ENCODE measurements at places on chromosomes 3 and 15. TPM values are rescaled to one million over a fixed set of nuclear protein-coding genes. Genes with fewer than 3 reads are reported as not detected.

DNA sequence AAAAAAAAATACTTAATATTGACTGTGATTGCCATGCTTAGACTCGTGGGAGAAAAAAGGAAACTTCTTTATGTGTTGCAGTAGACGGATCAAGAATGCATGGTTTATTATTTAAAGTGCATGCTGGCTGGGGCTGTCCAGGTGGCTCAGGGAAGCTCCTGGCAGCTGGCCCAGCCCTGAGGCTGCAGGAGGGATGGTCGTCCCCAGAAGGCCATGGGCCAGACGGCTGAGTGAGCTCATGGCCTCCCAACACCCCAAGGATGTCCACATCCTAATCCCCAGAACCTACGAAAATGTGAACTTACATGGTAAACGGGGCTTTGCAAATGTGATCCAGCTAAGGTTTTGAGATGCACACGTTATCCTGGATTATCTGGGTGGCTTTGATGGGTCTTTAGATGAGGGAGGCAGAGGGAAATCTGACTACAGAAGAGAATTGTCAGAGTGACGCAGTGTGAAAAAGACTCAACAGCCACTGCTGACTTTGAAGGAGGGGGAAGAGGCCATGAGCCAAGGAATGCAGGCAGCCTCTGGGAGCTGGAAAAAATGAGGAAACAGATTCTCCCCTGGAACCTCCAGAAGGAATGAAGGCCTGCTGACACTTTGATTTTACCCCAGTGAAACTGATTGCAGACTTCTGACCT is 29.8 kb downstream of the ADAMTS17 start:
- no peaks in the 10 kb centered on the region for H3K36me3 ChIP-seq
- H3K27ac ChIP-seq, result peak overlapping the region; percentile 38
- no peak overlapping the region for H3K4me3 ChIP-seq
- no peak for DNase-seq
- H3K4me1 ChIP-seq, result peaks cover 39% of the 10 kb centered on the region

DNA sequence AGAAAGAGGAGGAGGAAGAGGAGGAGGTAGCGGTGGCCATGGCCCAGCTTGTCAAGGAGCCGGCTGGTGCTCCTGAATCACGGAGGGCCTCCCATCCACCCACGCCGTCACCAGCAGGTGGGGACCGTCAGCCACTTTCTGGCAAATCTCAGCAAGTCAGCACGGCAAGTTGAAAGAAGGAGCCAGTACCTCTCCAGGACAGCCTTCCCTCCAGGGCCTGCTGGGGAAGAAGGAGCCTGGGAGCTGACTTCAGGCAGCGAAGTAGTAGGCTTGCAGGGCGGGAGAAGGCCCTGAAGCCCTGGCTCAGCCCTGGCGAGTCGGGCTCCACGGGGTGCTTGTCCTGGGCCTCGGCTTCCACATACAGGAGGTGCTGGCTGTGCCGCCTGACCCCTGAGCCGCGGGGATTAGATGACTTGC is 99.2 kb upstream of the TRPM1 start:
- DNase-seq, result peak; percentile 85
- peaks cover 4% of the 10 kb centered on the region for H3K4me1 ChIP-seq
- no peaks in the 10 kb centered on the region for H3K27me3 ChIP-seq
- H3K4me3 ChIP-seq, result no peak overlapping the region

- no peak for DNase-seq
- no peaks in the 10 kb centered on the region for H3K36me3 ChIP-seq
- no peak overlapping the region for H3K4me3 ChIP-seq
- no peaks in the 10 kb centered on the region for H3K4me1 ChIP-seq
Measured at GRCh38 chr3:139396707-139397106, 7.3 kb upstream of the COPB2 start.

The GUCA1C gene
- total RNA-seq, result not detected

The SPINT1 gene
- total RNA-seq, result 3.8 TPM

GRCh38 chr3:72114773-72115172 is 329.8 kb upstream of the PROK2 start:
- no peak overlapping the region for H3K4me3 ChIP-seq
- H3K27me3 ChIP-seq, result no peaks in the 10 kb centered on the region
- DNase-seq, result no peak
- no peaks in the 10 kb centered on the region for H3K36me3 ChIP-seq
- peaks cover 38% of the 10 kb centered on the region for H3K4me1 ChIP-seq

The SLC28A1 gene
- not detected for total RNA-seq

The CASR gene
- under 0.01 TPM for total RNA-seq

The CFAP92 gene
- total RNA-seq, result 0.33 TPM

DNA sequence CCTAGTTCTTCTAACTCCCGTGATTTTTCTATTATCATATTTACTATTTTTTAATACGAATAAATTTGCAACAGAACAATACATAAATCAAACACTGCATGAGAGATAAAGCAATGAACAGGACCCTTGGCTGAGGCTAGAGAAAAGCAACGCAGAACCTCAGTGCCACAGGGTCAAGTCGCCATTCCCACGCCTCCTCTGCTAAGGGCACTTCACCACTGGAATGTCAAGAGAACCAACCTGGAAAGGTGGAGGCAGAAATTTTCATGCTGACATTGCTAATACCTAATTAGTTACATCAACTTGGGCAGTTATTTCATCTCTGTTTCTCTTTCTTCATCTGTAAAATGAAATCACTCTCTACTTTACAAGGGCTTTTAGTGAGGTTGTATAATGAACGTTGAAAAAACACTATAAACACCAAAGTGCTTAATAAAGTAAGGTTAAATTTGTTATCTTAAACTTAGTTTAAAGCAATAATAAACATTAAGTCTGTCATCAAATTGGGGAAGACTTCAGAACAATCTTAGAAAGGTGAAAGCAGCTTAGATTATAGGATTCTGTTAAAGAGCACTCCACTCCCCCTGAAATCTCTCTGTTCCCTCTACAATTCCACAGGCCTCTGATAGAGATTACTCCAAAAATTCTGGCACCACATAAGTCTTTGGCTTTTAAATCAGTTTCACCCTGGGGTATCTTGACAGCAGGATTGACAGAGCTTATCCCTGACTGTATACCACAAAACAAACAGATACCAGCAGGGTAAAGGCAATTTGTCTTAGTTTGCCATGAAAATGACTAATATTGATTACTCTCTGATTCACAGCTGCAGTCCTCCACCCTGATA is 41.9 kb downstream of the PLCH1 start:
- H3K27ac ChIP-seq, result no peak overlapping the region
- no peaks in the 10 kb centered on the region for H3K4me1 ChIP-seq
- H3K27me3 ChIP-seq, result no peaks in the 10 kb centered on the region
- no peaks in the 10 kb centered on the region for H3K36me3 ChIP-seq

DNA sequence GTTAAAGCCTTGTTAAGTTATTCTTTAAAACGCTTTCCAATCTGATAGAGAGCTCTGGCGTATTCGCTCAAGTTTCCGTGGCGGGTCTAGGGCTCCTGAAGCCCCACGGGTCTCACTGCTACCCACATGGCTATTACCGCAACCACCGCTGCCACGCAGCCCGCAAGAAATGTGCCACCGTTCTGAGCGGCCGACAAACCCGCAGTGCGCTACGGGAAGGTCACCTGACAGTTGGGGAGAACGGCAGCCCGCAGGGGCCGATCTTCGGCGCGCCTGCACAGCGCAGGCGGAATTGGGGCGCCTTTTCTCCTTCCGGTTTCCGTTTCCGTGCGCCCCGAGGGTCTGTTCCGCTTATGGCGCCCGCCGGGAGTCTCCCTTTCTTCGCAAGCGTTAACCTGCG is 76.6 kb upstream of the SNRPN start:
- no peaks in the 10 kb centered on the region for H3K27me3 ChIP-seq
- H3K4me1 ChIP-seq, result no peaks in the 10 kb centered on the region
- peak; percentile 62 for DNase-seq
- peak overlapping the region; percentile 47 for H3K27ac ChIP-seq
- peak overlapping the region; percentile 48 for H3K4me3 ChIP-seq

- no peak overlapping the region for H3K4me3 ChIP-seq
- H3K36me3 ChIP-seq, result no peaks in the 10 kb centered on the region
- no peaks in the 10 kb centered on the region for H3K27me3 ChIP-seq
Measured at GRCh38 chr3:135125171-135125801, 330.2 kb downstream of the EPHB1 start.

DNA sequence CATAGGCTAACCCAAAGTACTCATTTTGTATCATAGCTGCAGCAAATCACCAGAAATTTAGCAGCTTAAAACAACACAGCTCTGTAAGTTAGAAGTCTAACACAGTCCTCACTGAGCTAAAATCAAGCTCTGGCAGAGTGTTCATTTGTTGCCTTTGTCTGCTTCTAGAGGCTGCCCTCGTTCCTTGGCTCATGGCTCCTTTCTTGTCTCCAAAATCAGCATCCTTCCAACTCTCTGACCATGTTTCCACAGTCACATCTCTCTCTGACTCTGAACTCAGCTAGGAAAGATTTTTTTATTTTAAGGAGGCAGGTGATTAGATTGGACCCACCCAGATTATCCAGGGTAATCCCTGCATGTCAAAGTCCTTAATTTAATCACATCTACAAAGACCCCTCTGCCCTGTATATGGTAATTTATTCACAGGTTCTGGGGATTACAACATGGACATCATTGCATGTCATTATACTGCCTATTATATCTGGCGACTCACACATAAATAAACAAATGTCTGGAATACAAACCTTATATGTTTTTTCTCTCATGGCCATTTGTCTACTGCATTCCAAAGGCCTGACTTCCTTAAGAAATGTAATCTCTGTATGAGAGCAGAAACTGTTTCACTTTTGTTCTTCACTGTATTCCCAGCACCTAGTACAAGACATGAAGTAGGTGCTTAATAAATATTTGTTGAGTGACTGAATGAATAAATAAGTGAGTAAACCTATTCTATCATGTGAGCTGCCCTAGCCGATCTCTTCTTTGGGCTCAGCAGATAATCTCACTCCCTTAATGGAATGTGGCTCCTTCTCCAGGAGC is 15.1 kb upstream of the UACA start:
- no peaks in the 10 kb centered on the region for H3K4me1 ChIP-seq
- H3K27ac ChIP-seq, result no peak overlapping the region
- H3K4me3 ChIP-seq, result no peak overlapping the region
- no peaks in the 10 kb centered on the region for H3K36me3 ChIP-seq

DNA sequence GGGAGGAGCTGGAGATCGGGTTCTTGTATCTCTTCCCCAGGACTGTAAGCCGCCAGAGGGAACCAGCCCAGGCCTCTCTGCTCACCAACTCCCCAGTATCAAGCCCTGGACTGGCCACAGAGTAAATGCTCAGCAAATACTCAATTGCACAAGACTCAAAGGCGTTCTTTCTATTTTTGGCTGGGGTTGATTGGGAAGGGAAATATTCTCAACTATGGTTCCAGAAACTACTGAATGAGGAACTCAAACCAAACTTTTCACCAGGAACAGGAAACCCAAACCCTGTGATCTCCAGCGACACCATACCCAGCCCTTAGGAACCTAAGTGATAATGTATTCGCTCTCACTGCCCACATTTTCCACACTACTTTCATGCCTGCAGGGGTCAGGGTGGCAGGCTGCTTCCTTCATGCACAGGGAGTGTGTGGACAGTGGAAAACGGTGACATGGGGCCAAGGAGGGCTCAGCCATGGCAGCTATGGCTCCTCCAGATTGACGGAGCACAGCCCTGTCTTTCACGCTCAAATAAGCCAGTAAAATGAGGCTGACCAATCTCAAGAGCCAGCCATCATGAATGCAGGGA is 124.7 kb upstream of the RAD18 start:
- no peak for DNase-seq
- H3K4me3 ChIP-seq, result no peak overlapping the region
- H3K27me3 ChIP-seq, result no peaks in the 10 kb centered on the region
- H3K27ac ChIP-seq, result no peak overlapping the region
- no peaks in the 10 kb centered on the region for H3K36me3 ChIP-seq
- H3K4me1 ChIP-seq, result no peaks in the 10 kb centered on the region

The ECE2 gene
- 2.9 TPM for total RNA-seq

DNA sequence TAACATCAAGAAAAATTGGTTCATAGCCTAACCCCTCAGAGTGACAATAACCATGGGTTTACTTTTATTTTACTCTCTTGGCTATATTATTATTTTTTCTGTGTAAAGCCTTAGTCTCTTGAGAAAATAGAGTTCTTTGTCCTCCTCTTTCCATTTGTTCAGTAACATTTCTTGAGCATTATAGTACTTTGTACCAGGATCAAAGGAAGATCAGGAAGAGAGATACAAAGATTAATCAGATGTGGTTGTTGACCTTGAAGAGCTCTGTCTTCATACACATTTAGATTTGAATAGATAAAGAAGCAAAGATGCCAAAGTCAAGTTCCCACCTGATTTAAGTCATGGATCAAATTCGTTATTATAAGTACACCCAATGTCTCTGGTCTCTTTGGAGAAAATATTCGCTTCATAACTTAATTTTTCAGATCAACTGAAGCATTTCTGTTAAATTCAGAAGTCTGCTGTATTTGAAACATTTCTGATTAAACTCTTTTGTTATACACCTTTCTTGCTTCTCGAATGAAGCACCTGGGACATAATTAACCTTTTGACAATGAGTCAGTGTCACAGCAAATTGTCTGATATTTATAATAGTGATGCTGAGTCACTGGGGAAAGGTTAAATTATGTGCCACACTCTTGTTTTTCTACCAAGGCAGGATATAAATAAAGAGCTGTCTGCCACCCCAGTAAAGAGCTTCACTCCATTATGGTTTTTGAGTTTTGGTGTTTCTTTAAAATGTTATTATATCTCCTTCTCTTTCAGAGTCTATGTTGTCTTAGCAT is 100.2 kb downstream of the GHSR start:
- H3K27ac ChIP-seq, result no peak overlapping the region
- peaks cover 8% of the 10 kb centered on the region for H3K36me3 ChIP-seq
- no peak overlapping the region for H3K4me3 ChIP-seq
- DNase-seq, result no peak
- H3K4me1 ChIP-seq, result no peaks in the 10 kb centered on the region
- no peaks in the 10 kb centered on the region for H3K27me3 ChIP-seq

GRCh38 chr3:59734061-59734460 is 684.2 kb upstream of the CFAP20DC start:
- H3K36me3 ChIP-seq, result no peaks in the 10 kb centered on the region
- H3K4me3 ChIP-seq, result no peak overlapping the region
- no peaks in the 10 kb centered on the region for H3K27me3 ChIP-seq
- no peak overlapping the region for H3K27ac ChIP-seq

GRCh38 chr3:51389423-51390183 is 1.5 kb upstream of the RBM15B start:
- peak overlapping the region; percentile 85 for H3K27ac ChIP-seq
- H3K36me3 ChIP-seq, result peaks cover 30% of the 10 kb centered on the region
- H3K4me3 ChIP-seq, result no peak overlapping the region
- no peak for DNase-seq
- no peaks in the 10 kb centered on the region for H3K27me3 ChIP-seq

DNA sequence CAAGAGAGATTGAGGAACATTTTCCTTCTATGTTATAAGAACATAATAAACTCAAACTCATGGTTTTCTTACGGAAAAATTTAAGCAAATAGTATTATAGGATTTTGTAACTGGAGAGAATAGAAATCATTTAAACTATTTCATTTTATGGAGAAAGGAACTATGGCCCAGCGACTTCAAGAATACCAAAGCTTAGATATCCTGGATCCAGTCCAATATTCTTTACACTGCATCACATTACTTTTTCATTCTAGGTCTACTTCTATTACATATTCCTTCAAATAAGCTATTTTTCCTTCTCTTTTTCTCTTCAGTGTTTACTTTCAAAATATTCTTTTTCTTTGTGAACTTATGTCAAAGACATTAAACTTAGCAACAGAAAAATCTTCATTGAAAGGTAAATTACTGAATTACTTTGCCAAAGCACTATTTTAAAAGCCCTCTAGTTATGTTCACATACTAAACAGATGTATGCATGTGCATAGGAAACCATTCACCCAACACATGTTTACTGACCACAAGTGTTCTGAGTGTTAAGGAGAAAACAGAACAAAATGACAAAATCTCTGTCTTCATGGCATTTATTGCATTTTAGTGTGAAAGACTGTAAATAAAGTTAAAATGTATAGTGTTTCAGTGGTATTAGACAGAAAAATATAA is 20.4 kb downstream of the KPNA4 start:
- H3K4me3 ChIP-seq, result no peak overlapping the region
- H3K27ac ChIP-seq, result no peak overlapping the region
- peaks cover 33% of the 10 kb centered on the region for H3K4me1 ChIP-seq
- DNase-seq, result no peak
- H3K27me3 ChIP-seq, result no peaks in the 10 kb centered on the region
